ENCODE measurements at places on chromosomes 7 and 10.
A peak's percentile ranks its signal among the peaks of the same experiment; 100 is the strongest.

- peak; percentile 78 for DNase-seq
These were observed at the start of gene SCRN1 for GRCh38 chr7:29989257-29989995. TSS of gene SCRN1 (minus strand) at chr7:29989801. CDS start at chr7:29969067, 20,734 bp downstream.

GRCh38 chr10:125033146-125033924, 91.4 kb downstream of the ZRANB1 start:
- DNase-seq: no peak

DNA sequence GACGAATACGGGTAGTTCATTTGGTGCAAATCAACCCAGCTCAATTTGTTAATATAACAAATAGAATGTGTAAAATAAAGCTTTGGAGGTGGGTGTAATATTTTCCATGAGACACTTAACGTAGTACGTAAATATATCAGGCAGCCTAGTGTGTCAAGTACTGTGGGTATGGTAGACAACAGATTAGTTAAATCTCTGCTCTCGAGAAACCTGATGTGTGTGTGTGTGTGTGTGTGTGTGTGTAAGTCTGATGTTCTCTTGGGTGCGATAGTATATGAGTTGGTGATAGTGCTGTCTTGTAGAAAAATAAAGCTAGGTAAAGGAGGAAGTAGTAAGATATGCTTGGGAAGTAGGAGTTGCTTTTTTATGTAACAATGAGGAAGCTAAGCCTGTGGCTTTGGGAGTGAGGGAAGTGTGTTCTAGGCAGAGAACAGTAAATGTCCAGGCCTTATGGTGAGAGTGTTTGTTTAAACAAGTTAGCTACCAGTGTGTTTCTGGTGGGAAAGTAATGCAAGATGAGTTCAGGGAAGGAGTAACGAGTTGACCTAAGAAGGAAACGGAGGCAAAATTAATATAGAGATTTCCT, 26.1 kb downstream of the WAC start:
- DNase-seq: no peak

DNA sequence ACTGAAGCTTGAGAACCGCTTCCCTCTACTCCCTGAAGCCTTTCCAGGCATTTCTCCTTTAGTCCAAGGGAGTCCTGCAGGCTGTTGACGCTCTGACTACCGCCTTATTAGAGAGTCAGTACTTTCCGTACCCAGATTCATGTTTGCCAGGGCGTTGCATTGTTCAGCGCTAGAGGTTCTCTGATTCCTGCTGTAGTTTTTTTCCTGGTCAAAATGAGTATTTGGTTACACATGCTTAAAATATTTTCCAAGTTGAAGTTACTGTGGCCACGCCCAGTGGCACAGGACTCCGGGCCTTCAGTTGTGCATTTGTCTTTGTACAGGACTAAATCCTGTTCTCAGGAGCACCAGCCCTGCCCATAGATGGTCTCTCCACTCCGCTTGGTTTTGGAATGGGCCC, 7.9 kb downstream of the MTURN start:
- no peak for DNase-seq

- DNase-seq: no peak
These were observed 1.4 kb downstream of the ZMIZ1 start for GRCh38 chr10:79070081-79070605.

- no peak for DNase-seq
These were observed 84.5 kb downstream of the RTKN2 start for GRCh38 chr10:62183857-62184795.

Data from GM10248 (cell line).